ENCODE measurements at places on chromosomes 11 and 22. TPM values are rescaled to one million over a fixed set of nuclear protein-coding genes. Genes with fewer than 3 reads are reported as not detected.

DNA sequence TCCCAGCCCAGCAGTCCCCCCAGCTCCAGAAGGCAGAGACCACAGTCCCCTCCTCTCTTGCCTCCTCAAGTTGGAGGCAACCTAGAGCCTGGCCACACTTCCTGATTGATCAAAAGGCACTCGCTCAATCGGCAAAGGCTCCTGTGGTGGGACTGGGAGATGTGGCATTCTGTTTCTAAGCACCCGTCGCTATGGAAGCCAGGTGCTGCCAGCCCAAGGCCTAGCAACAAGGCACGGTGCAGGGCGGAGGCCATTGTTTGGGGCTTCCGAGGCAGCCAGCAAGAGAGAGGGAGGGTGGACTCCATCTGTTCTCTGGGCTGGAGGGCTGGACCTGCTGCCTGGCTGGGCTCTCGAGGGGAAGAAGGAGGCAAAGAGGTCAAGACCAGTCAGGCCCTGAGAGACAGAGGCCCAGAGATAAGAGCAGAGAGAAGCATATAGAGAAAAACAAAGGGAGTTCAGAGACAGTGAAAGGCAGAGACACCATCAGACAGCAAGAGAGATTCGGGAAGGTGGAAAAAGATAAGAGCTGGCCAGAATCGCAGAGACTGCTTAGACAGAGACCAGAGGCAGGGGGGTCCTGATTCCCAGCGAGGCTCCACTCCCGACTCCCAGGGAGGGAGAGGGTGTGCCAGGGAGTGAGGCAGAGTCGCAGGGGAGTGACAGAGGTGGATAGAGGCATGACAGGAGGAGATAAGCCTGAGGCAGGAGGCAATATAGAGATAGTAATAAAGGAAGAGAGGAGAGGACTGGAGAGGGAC is 21.2 kb downstream of the PDE2A start:
- DNase-seq: no peak

- DNase-seq: no peak
Observed at GRCh38 chr22:27883656-27884350, 35.3 kb downstream of the PITPNB start.

GRCh38 chr22:36364255-36365019 is 23.3 kb downstream of the MYH9 start:
- no peak for DNase-seq

GRCh38 chr11:45171550-45171949 is 25.1 kb downstream of the PRDM11 start:
- DNase-seq: no peak

DNA sequence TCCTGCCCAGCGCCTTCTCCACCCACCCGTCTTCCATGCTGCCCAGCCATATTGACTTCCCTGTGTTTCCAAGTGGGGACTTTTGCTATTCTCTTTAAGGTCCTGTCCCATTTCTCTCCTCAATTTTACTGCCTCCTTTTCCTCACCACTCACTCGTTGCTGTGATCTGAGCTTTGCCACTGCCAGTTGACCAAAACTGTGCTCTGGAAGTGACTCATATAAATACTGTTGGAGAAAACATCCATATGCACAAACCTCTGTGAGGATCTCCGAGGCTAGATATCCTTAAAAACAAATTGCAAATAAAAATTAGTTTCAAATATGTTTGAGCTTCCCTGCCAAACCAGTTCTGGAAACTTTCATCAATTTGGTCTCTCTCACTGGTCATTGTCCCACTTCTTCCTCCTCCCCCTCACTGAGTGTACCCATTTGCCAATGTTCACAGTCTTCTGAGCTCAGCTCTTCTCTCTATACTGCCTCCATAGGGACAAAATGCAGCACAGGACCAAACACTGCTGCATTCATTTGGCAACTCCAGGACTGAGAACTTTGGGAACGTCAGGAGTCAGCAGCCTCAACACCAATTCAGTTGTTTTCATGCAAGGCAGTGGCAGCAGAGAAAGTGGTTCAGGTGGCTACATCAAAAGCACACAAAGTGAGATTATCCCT is 34.0 kb upstream of the MMP13 start:
- no peak for DNase-seq

- no peak for DNase-seq
Observed at GRCh38 chr11:121801781-121802180, 314.2 kb downstream of the BLID start.

- DNase-seq: no peak
Observed at GRCh38 chr11:120578596-120579154, 67.1 kb downstream of the GRIK4 start.

DNA sequence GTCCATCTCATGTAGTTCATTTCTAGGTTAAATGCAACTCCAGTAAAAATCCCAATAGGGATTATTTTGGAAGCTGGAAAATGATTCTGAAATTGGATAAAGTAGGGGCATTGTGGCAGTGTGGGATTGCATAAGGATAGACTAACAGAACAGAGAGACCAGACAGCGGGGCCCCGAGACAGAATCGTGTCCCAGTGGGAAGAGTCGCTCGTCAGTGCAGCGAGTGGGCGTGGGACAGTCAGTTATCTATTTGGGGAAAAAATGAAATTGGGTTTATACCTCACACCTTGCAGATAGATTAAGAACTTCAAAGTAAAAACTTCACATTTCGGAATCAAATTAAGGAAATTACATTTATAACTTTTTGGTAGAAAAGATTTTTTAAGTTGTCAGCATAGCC is 10.6 kb downstream of the SART1 start:
- no peak for DNase-seq

DNA sequence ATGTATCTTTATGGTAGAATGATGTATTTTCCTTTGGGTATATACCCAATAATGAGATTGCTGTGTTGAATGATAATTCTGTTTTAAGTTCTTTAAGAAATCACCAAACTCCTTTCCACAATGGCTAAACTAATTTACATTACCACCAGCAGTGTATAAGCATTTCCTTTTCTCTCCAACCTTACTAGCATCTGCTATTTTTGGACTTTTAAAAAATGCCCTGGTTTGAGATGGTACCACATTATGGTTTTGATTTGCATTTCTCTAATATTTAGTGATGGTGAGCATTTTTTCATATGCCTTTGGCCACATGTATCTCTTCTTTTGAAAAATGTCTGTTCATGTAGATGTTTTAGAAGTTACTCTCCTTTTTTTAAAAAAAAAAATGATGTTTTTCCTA is 142.0 kb downstream of the METTL15 start:
- no peak for DNase-seq

DNA sequence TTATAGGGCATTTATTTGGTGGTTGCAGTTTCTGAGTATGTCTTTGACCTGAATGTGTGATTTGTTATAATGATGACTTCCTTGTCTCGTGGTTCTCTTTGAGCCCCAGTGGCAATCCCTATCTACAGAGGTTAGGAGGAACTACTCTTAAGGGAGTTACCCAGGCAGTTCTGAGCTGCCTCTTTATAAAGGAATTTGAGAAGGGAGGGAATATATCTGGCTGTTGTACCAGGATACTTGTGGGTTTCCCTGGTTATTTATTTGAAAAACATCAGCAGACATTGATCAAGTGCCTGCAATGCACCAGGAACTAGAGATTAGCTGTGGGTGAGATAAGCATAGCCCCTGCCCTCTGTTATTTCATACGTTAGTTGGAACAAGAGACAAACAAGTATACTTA is 243.5 kb upstream of the ARHGAP20 start:
- DNase-seq: no peak

- DNase-seq: peak; percentile 25
Observed at GRCh38 chr11:121417055-121417551, 35.0 kb upstream of the SORL1 start.

DNA sequence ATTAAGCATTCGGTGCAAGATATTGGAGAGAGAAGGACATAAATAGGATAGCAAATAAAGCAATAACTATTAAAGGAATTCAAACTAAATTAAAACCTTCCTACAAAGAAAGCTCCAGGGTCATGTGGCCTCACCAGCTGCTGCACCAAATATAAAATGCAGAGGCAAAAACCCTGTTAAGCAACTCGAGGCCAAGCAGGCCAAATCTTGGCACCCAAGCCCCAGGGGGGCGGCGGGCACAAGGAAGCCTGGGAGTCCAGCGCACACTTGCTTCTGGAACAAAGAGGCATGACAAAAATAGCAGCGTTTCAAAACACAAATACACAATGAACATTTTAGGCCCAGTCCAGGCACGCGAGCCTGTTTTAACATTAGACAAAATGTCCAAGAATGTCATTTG is 20.8 kb downstream of the KRTAP5-6 start:
- no peak for DNase-seq

GRCh38 chr11:29518389-29519174 is 498.2 kb downstream of the KCNA4 start:
- DNase-seq: no peak

DNA sequence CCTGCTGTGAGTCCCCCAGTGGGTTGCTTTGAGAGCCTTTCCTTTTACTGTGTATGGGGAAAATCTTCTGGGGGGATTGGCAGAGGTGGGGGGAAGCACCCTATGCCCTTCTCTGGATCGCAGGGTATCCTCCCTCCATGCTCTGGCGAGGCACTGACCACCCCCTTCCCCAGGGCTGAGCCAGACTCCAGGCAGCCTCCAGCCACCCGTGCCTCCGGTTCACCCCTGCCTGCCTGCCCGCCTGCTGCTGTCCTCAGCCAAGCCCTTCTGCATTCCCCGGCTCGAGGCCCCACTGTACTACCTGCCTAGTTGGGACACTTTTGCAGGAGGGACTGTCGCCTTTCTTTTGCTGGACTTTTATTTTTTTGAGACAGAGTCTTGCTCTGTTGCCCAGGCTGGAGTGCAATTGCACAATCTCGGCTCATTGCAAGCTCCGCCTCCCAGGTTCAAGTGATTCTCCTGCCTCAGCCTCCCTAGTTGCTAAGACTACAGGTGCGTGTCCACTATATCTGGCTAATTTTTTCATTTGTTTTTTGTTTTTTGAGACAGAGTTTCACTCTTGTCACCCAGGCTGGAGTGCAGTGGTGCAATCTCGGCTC is 23.8 kb upstream of the TP53I11 start:
- no peak for DNase-seq

DNA sequence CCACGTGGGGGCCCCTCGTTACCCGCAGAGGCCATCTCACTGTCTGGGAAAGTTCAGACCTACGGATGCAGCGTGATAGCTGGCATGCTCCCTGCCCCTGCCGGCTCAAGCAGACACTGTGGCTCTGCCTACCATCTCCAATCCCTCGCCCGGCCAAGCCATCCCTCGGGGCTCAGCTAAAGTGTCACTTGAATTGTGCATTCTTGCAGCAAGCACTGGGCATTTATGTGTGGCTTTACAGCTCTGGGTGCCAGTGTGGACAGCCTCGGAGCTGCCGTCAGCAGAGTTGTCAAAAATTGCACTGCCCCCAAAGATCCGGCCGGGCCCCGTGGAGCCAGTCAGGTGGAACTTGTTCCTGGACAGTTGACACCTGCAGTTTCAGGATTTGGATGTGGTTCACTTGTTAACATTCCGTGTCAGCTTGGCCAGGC is 75.0 kb upstream of the FGF3 start:
- no peak for DNase-seq

DNA sequence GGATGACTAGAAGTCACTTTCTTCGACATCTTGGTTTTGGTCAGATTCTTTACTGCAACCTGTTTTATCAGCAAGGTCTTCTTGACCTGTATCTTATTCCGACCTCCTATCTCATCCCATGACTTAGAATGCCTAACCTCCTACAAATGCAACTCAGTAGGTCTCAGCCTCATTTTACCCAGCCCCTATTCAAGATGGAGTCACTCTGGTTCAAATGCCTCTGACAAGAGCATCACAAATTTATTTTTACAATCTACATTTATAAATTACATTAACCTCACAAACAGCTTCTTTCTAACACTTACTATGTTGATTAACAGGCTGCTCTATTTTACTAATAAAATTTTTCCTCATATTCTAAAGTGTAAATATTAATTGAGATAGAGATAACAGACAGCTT is 867.0 kb upstream of the CNTN5 start:
- DNase-seq: no peak

CPT1B gene
- total RNA-seq: 94.7 TPM

CCDC89 gene
- total RNA-seq: 0.60 TPM

TH gene
- total RNA-seq: not detected

ADAMTS8 gene
- total RNA-seq: not detected

ANO3 gene
- not detected for total RNA-seq

ALG8 gene
- total RNA-seq: 40.3 TPM

ARFIP2 gene
- 54.6 TPM for total RNA-seq

CXCR5 gene
- 3.2 TPM for total RNA-seq

Data from naive thymus-derived CD8-positive, alpha-beta T cell (primary cell).